ENCODE measurements at places on chromosomes 3 and 15.

DNA sequence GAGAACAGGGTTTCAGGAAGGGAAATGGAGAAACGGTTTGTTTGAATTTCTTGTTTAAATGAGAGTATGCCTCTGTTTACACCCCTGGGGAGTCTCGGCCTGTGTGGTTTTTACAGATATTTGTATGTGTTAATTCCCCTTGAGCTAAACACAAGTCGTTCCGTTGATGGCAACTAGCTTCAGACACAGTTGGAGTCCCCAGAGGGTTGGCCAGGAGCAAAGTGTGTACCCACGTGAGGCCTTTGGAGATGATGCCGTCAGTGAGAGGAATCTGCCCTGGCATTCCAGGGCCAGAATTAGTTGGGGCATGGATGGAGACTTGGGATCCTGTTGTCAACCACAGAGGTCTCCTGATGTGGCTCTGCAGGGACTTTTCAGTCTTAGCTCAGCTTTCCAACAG is 44.0 kb downstream of the CEMIP start:
- no peak for DNase-seq

GRCh38 chr3:53077476-53078220 is 31.8 kb upstream of the SFMBT1 start:
- DNase-seq = no peak

DNA sequence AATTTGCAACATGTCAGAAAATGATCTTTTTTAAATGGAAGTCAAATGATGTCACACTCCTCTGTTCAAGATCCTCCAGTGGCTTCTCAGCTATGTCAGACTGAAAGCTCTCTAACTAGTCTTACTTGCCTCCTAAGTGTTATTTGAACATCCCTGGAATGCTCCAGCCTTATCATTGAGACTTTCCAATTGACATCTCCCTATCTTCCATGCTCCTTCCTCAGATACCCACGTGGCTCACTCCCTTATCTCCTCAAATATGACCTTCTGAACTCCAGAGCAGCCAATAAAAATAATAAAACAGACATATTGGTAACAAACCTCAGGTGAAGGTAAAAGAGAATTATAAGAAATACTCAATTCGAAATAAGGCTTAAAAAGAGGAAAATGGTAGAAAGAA is 25.5 kb upstream of the AADAC start:
- no peak for DNase-seq

GRCh38 chr3:15492847-15493360 is 28.6 kb downstream of the COLQ start:
- no peak for DNase-seq

DNA sequence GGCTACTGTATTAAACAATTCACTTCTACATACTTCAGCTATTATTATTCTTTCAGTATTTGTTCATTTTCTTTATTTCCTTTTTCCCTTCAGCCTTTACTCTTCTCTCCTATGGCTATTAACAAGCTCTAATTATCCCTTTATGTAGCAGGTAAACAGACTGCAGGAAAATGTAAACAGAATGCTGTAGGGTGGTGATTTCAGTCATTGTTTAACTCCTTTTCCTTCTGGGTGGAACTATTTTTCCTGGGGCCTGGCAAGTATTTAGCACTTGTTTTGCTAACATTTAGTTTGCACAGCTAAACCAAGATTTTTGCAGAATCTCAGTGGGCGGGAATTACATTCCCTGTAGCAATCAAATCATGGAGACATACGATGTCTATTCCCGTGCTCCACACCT is 14.4 kb downstream of the RARB start:
- no peak for DNase-seq

Measured in SHP77 treated with DMSO at 0.1 percent for 48 hours (cell line).